ENCODE measurements at places on chromosomes 3 and 15.
A peak's percentile ranks its signal among the peaks of the same experiment; 100 is the strongest.

- DNase-seq = no peak
Measured at GRCh38 chr3:12985148-12985547, 88.1 kb downstream of the IQSEC1 start.

DNA sequence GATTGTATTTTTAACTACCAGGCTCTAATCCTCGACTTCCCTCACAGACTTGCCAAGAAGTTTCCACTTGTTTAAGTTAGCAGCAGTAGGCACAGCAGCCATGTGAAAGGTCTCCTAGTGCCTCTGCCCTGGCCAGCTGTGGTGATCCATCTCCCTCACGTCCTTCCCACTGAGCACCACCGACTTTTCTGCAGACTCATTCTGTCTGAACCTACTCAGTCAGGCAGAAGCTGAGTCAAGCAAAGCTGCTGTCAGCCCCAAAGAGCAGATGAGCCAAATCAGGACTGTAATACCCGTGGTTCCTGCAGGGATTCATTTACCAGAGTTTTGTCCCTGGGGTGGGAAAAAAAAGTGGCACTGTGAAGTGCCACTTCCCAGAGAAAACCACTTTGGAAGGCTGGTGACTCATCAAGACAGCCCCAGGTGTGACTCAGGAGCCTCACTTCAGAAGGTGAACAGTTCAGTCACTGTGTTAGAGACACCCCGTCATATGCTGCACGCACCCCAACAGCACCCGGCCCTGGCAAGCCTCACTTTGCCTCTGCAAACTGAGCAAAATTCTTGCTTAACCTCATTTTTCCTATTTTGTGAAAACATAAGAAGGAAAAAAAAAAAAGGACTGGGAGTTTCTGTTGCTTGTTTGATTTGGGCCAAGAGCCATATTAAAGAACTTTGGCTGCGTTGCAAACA lies 76.0 kb downstream of the WWTR1 start:
- no peak for DNase-seq

DNA sequence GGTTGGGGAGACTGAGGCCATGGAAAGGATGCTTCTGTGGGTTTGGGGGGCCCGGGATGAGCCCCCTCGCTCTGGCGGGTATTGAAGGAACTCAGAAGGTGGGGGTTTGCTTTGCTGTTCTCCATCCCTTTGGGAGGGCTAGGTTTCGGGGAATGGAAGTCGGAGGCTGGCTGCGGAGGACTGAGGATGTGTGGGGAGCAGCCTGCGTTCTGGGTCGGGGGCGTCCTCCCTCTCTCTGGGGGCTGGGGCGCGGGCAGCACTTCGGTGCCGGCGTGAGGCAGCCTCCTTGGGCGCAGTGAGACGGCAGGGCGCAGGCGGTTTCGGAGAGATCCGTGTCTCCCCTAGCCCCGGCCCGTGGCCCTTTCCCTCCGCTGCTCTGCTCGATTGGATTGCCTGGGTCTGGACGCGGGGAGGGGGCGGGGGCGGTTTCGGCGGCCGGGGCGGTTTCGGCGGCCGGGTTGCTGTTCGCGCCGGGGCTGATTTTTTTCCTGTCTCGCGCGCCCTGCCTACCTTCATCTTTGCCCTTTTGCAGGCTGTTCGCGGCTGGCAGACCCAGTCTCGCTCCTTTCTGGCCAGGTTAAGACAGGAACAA lies 1.4 kb downstream of the PTPRG start:
- peak; percentile 23 for DNase-seq

DNA sequence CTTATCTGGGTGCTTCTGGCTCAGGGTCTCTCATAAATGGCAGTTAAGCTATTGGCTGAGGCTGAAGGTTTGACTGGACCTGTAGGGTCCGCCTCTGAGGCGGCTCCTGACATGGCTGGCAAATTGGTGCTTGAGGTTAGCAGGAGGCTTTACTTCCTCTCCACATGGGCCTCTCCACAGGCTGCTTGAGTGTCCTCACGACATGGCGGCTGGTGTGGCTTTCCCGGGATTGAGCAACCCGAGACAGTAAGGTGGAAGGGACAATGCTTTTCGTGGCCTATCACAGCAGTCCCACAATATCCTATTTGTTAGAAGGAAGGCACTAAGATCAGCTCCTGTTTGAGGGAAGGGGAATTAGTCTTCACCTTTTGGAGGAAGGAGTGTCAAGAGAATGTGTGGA lies 267.3 kb upstream of the LRRFIP2 start:
- DNase-seq = no peak

GRCh38 chr3:108403198-108403597 lies 106.8 kb downstream of the HHLA2 start:
- DNase-seq = no peak

DNA sequence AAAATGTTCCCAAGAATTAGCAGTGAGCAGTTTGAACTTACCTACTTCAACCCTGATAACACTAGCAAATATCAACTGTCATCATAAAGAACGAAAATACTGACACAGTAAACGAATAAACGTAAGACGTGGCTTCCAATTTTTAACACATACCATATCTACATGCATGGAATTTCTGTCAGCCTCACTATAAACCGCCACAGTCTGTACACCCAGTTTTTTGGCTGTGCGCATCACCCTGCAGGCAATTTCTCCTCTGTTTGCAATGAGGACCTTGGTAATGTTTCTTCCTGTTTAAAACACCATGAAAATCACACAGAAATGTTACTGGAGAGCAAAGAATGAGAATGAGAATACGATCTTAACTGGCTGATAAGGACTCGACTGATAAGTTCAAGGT lies 7.0 kb downstream of the MCCC1 start:
- DNase-seq = no peak

- DNase-seq = no peak
Measured at GRCh38 chr15:69585937-69586336, 133.3 kb downstream of the RPLP1 start.

DNA sequence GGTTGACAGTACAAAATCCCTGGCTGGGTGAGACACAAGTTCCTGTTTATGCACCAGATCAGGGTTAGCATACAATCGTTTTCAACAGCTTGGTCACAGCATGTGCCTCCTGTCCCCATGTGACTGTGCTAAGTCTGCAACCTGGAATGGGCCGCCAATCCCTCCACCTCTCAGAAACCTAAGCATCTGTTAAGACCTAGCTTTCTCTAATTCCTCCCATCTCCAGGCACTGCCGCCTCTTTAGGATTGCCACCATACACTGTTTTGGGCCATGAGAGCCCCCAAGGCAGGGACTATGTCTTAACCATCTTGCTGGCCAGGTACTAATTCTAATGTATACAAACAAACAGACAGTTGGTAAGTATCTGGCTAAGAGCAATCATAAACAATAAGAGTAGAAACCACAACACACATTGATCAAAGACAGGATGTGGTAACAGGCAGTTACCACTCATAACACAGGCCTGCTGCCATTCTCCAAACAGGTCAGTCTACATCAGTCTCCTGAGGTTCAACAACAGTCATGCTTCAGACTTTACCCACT lies 25.6 kb downstream of the SEC22C start:
- DNase-seq = no peak

- no peak for DNase-seq
Measured at GRCh38 chr3:191470080-191470479, 9.1 kb downstream of the PYDC2 start.

GRCh38 chr3:10835406-10835805 lies 19.4 kb downstream of the SLC6A11 start:
- no peak for DNase-seq
